ENCODE measurements at places on chromosomes 13 and 19. TPM values are rescaled to one million over a fixed set of nuclear protein-coding genes. Genes with fewer than 3 reads are reported as not detected.

Gene IL11
- not detected for total RNA-seq

Gene NKPD1
- 0.20 TPM for total RNA-seq

Gene BRME1
- under 0.01 TPM for total RNA-seq

Gene KLHL1
- not detected for total RNA-seq

GRCh38 chr13:77323858-77324257 lies 3.0 kb downstream of the MYCBP2 start:
- DNase-seq = no peak

DNA sequence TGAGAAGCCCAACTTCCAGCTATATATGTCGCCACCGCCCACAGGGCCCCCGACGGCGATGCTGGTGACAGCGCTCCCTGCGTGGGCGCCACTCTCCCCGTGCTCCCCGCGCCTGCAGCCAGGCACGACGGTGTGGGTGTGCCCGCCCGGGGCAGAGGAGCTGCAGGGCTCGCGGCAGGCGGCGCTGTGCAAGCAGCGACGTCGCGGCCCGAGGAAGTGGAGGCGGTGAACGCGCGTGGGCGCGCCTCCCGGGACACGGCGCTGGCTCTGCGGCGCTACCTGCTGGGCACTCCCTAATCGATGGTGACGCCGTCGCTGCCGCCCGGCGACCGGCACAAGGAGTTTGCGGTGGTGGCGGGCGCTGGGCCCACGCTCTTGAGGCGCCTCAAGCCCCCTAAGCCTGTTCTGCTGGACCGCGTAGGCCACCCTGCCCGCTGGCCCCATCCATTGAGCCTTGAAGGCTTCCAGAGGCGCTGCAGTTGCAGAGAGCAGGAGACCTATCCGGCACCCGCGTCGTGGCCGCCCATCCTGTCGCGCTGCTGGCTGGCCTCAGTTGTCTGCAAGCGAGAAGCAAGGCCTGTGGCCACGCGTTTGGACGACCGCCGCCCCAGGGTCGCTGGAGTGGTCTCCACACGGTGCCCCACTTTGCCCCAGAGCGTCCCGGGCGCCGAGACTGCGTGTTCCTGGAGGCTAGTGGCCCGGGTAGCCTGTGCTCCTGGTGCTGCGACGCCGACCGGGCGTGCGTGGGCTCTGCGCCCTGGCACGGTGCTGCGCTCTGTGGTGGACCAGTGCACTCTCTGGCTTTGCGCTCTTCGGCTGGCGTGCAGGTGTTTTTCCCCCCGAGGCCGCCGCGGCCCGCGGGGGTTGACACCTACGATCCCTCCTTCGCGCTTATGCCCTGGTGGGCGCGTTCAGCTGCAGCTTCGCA lies 23.1 kb downstream of the LRFN3 start:
- peak; percentile 28 for DNase-seq

GRCh38 chr19:57512845-57513244 lies 13.1 kb downstream of the ZNF773 start:
- peak; percentile 33 for DNase-seq

DNA sequence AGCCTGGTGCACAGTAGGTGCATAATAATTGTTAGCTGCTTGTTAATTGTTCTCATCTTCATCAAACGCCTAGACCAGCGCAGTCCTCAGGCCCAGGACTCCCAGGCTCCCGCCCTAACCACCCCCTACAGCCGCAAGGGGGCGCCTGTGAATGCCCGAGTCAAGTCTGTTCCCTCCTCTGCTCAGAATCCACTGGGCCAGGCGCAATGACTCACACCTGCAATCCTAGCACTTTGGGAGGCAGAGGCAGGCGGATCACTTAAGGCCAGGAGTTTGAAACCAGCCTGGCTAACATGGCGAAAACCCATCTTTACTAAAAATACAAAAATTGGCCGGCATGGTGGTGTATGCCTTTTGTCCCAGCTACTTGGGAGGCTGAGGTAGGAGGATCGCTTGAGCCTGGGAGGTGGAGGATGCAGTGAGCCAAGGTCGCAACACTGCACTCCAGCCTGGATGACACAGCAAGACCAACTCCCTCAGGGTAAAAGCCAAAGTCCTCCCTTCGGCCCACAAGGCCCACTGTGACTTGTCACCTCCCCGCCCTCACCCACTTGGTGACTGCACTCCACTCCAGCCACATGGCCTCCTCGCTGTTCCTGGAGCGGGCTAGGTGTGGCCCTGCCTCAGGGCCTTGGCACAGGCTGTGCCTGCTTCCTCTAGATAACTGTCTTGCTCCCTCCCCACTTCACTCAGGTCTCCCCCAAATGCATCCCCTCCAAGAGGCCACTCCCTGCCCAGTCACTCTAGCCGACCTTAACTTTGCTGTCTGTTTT lies 9.1 kb downstream of the ZNF653 start:
- DNase-seq = peak; percentile 85

- peak; percentile 76 for DNase-seq
Measured at GRCh38 chr19:40416918-40417642, 3.9 kb upstream of the PRX start.

GRCh38 chr19:13920940-13921747 lies 15.1 kb downstream of the CC2D1A start:
- peak; percentile 49 for DNase-seq

DNA sequence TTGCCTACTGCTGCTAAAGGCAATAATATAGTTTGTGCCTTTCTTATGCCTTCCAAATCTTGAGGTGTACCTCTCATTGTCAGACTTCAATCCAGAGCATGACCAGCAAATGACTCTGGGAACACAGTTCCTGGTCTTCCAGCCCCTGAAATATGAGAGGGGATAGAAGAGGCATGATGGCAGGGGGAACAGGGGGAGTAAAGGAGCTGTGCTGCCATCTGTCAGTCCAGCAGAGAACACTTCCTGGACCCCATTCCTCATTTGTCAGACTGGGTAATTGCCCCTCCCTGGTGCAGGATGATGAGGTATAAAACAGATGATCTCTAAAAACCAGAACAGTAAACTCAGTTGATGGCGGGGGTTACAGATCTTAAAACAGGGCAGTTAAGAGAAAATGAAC lies 618.7 kb downstream of the DIAPH3 start:
- DNase-seq = no peak

DNA sequence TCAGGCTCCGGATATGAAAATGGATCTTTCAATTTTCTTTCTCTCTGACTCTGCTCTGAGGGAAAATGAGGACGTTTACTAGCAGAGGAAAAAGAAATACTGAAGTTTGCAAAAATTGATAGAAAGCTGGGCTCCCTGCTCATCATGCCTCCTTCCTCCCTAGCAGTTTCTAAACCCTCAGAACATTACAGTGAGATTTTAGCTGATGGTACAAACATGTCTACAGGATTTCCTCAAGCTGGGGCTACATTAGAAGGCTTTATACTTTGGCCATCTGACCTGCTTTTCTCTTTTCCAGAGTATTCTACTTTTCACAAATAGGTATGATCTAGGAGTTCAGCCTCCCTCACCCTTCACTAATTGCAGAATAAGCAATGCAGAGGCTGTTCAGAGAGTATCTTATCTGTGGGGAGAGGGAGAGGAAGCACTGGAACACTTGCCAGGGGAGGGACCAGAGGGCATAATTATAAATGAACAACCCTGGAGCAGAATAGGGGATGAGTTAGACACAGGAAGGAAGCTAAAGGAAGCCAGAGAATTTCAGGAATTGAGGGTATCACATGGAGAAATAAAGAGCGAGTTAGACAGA lies 30.0 kb downstream of the CEACAM1 start:
- no peak for DNase-seq

DNA sequence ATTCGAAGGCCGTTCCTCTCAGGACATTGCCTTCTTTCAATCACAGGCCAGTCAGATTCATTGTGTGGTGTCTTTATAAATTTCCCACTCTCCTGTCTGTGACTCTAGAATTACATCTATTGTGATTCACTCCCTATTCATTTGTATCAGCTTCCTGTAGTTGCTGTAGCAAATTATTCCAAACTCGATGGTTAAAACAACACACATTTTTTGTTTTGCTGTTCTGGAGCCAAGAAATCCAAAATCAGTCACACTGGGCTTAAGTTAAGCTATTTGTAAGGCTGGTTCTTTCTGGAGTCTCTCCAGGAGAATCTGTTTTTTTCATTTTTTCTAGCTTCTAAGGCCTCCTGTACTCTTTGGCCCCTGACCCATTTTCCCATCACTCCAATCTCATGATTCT lies 1487.0 kb upstream of the SLC10A2 start:
- DNase-seq = no peak

DNA sequence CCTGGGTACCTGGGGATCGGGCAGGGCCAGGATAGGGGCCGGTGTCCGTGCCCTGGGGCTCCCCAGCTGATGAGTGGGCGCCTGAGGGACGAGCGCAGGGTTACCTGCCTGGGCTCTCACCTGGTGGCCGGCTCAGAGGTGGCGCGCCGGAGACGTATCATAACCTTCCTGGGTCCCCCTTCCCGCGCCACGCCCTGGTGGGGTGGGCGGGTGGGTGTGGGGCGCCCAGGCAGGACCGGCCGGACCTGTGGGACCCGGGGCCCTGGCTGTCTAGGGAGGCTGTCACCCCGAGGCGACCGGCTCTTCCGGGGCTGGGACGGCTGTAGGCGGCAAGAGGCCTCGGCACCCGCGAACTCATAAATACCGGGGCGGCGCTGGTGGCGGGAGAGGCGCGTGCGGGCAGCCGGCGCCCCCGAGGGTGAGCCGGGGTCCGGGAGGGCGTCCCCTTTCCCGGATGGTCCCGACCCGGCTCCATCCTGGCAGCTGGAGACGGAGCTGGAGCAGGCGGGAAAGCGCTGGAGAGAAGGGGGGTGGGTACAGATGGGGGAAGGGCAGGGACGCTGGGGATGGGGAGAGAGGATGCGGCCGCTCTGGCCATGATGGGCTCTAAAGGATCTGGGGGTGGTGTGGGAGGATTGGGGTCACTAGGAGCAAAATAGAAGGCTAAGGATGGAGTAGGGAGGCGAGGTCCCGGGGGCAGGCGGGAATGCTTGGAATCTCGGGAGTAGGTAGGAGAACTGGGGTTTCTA lies at the start of gene ACP7:
Gene ACP7, plus strand, starts transcription at position 386 of the 749 bp plus-strand sequence. CDS start 902 bp downstream, outside the sequence.
- DNase-seq = no peak

DNA sequence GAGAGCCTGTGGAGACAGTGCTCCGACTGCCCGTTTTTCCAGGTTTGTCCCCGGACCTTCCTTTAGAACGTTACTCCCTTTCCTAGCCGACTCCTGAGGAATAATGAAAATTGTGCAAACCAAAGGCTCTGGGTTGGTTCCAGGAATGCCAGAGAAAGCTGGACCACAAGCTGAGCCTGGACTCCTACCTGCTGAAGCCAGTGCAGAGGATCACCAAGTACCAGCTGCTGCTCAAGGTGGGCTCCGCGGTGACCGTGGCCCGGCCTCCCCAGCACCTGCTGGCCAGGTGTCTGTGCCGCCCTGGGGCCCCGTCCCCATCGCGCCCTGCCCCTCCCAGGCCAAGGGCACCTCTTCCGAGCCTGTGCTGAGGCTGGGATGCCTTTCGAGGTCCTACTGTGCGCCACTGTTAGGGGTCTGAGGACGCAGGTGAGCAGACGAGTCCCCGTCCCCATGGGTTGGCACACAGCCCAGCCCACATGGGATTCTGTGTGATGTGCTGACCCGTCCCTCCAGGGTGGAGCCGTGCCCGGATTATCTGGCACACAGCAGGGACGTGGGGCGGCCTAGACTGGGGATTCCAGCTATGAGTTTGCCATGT lies 20.5 kb upstream of the F7 start:
- no peak for DNase-seq

- DNase-seq = no peak
Measured at GRCh38 chr13:99738626-99739025, 232.9 kb downstream of the ZIC5 start.

DNA sequence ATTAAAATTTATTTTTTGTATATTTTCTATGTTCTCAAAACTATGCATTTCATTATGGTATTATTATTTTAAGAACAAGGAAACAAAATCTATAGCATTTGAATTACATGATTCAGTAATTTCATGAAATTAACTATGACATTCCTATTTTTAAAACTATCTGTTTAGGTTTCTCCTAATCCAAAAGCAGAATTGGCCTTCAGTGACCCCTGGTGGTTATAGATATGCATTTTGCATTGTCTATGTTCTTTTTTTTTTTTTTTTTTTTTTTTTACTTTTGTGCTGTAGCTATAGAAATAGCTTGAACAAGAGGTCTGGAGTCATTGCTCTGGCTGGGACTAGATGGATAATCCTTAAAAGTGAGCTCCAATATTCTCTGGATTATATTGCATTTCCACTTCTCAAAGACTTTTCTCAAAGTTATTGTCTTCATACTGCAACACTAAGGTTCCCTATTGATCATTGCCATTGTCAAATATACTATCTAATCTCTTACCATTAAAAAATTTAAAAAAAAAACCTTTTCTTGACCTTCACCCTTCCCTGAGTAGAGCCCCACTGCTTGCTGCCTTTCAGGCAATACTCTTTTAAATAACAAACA lies 15.9 kb upstream of the DNAJC3 start:
- DNase-seq = peak; percentile 69

GRCh38 chr19:10797078-10797477 lies 38.9 kb downstream of the TMED1 start:
- DNase-seq = no peak
